ENCODE measurements at places on chromosomes 16 and 17.

GRCh38 chr17:80858301-80859001, 133.2 kb upstream of the CHMP6 start:
- DNase-seq = no peak

DNA sequence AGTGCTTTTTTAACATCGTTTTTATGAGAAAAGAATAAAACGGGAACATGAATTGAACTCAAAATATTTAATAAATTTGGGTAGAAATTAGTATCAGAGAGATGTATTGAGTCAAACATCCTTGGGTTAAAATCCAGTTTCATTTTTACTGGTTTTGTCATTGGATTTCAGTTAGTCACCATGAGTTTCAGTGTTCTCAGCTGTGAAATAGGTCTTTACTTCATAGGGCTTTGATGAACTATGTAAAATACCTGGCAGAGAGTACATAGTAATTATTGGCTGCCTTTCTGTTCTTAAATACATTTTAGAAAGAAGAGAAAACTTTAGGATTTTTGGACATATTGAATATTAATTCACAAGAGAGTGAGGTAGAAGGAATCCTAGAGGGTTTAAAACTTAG, 105.8 kb downstream of the TANC2 start:
- no peak for DNase-seq

DNA sequence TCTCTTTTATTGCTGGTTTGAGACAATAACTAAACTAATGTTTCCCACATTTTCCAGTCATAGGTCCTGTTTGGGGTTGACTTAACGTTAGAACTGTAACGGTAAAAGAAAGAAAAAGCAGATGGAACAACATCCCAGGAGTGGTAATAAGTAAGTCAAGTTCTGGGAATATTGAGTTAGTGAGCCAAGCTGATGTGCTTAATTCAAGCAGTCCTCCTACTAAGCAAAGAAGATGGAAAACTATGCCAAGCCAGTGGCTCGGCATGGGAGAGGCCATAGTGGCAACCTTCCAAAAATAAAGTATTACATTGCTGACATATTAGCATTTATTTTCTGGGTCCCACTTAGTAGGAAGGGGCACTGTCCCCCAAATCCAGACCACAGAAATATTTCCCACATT, 161.7 kb upstream of the CDH5 start:
- DNase-seq = no peak

DNA sequence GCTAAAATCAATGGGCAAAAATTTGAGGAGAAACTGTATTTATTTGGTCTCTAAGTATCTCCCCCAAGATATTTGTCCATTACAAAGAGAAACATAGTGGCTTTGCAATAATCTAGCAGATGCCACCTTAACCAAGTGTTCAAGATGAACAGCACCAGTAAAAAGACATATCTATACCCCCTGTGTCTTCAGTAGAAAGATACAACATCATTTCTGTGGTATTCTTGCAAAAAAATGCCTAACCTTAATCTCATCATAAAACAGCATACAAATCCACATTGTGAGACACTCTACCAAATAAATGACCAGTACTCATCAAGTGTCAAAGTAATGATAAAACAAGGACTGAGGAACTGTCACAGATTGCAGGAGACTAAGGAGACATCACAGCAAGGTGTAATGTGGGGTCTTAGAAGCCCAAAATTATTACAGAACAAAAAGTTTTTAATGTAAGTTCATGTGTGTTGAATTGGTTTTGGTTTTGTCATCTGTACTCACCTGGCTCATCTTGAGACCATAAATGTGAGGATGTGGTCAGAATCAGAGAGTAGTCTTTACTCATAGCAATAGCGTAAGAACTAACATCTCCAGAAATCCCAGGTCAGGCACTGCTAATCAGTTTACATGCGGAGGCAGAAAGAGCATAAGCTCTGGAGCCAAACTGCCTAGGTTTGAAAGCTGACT, 77.2 kb downstream of the AATF start:
- no peak for DNase-seq

DNA sequence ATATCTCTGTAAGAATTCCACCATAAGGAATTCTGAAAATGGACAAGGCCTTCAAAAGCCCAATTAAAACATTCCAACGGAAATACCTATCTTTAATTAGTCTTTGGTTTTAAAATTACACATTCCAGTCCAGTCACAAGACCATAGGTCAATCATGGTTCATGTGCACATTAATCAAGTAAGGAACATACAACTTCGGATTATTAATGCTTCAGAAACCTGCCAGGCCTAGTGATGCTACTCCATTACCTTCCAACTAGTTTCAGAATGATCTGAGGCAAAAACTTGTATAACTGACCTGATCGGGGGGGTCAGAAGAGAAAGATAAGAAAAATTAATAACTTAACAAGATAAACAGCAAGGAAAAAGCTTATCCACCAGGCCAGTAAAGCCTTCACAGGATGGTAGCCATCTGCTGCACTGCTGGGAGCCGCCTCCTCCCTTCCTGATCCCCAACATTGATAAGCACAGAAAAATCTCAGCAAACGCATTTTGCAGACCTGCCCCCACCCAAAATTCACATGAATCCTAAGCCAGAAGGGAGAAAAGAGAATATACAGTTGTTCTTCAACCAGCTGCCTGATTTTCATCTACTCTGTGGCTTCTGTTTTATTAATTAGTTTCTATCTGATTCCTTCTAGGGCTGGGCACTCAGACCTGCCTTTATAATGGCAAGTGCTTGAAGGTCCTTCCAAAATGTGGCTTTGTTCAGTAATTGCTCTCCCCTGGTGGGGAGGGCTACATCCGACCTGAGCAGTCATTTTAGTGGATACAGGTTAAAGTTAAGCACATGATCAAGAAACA, 6.0 kb downstream of the SDR42E1 start:
- DNase-seq = no peak

DNA sequence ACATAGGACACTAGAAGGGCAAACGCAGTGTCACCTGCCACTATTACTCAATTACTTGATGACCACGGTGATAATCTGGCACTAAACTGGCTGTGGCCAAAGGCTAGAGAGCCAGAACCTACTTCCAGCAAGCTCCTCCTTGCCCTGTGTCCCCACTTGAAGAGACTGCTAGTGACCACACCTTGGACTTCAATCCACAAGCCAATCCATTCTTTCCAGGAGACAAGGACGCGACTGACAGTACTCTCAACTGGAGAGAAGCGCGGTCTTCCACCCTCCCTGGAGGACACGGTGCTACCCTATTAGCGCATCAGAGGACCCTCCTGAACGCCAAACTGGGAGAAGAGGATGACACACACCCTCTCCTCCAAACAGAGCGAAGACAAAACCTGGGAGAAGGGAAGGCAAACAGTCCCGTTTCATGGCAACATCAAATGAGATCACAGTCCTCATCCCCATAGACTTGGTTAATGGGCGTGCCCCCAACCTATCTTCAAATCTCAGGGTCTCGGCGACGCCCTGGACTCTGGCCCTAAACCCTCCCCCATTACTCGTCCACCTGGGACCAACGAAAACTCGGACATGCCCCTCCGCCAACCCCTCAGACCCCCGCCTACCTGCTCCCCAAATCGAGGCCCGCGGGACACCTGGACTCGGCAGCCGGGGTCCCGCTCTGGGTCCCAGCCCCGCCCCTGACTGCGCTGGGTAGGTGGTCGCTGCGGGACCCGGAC, 508 bp downstream of the FLCN start:
- no peak for DNase-seq

- DNase-seq = no peak
Measured at GRCh38 chr17:6681671-6682070, 30.1 kb downstream of the C17orf100 start.

DNA sequence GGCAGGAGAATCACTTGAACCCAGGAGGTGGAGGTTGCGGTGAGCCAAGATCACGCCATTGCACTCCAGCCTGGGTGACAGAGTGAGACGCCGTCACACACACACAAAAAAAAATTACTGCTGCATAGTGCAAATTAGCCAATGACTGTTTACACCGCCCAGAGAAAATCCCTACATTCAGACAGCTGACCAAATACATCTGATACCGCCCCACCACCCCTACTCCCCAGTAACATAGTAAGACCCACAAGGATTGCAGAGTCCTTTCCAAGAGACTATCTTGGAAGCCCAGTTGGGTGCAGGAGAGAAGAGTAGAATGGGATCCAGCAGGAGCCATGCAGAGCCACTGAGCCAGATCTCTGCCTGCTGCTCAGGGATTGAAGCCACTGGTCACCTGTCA, 63.5 kb downstream of the SLC39A11 start:
- no peak for DNase-seq

GRCh38 chr16:66509576-66509975, 40.3 kb downstream of the TK2 start:
- DNase-seq = no peak

DNA sequence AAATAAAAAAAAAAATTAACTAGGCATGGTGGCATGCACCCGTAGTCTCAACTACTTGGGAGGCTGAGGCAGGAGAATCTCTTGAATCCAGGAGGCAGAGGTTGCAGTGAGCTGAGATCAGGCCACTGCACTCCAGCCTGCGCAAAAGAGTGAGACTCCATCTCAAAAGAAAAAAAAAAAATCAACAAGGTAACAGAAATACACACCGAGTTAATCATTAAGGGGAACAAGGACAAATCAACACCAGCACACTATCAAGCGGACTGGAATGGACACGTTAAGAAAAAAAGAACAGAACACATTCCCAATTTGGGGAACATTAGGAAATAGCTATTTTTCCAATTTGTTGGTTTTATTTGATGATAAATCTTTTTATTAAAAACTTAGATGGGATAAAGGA, 28.4 kb upstream of the GLG1 start:
- no peak for DNase-seq

GRCh38 chr17:13084420-13084819, 66.6 kb upstream of the ELAC2 start:
- no peak for DNase-seq

DNA sequence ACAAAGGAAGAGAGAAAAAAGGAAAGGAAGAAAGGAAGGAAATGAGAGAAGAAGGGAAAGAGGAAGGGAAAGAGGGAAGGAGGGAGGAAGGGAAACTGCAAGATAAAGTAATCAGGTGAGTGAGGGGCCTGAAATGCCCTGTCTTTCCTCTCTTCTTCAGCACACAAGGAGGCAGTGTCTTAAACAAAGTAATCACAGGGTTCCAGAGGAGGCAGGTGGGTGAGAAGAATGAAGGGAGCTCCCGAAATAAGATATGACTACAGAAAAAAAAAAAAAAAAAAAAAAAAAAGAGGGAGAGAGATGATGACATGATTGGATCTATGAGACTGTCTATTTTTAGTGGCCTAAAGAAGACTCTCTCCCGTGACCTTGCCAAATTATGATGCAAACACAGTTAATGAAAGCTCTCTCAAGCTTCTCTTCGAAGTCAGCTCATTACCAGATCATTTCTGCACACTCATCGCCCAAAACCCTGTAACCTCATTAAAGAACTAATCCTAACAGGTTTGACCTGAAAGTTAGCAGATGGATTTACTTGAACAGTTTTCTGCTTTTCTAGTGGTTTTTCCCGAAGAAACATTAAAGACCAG, 53.6 kb downstream of the CDH11 start:
- DNase-seq = no peak

- DNase-seq = no peak
Measured at GRCh38 chr17:4648741-4649140, 7.3 kb upstream of the ALOX15 start.

GRCh38 chr16:49660626-49661025, 195.3 kb downstream of the ZNF423 start:
- DNase-seq = no peak

- DNase-seq = no peak
Measured at GRCh38 chr17:46262271-46262670, 32.7 kb upstream of the LRRC37A start.

GRCh38 chr16:88943131-88943664, 33.8 kb downstream of the CBFA2T3 start:
- DNase-seq = no peak

- DNase-seq = no peak
Measured at GRCh38 chr16:88070989-88071625, 119.9 kb downstream of the BANP start.

- no peak for DNase-seq
Measured at GRCh38 chr17:56834380-56835263, 671 bp downstream of the DGKE start.

GRCh38 chr17:16939208-16939576, 32.7 kb downstream of the TNFRSF13B start:
- DNase-seq = no peak

DNA sequence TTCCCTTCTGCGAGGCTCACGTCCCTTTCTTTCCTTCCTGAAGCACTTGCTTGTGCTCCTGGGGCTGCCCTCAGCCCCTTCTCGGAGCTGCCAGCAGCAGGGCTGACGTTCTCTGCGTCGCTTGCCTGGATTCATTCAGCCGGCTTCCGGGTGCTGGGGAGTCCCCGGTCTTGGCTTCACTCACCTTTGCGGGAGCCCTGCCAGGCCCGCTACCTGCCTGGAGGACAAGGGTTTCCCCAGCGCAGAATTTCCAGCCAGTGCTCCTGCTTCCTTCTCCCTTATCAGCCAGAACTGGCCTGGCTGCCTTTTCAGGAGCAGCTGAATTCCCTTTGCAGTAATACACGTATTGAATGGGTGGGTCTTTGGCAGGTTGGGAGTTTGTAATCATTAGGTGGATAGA, 22.1 kb upstream of the IL17C start:
- no peak for DNase-seq

All from keratinocyte (primary cell).